K562 (cell line): ENCODE measurements at places on chromosomes 7 and 10. TPM values are rescaled to one million over a fixed set of nuclear protein-coding genes. Genes with fewer than 3 reads are reported as not detected.

Gene NKX6-2
- not detected in 2 replicates for total RNA-seq

Gene SMKR1
- total RNA-seq = 0.58 and 1.5 TPM in 2 replicates

DNA sequence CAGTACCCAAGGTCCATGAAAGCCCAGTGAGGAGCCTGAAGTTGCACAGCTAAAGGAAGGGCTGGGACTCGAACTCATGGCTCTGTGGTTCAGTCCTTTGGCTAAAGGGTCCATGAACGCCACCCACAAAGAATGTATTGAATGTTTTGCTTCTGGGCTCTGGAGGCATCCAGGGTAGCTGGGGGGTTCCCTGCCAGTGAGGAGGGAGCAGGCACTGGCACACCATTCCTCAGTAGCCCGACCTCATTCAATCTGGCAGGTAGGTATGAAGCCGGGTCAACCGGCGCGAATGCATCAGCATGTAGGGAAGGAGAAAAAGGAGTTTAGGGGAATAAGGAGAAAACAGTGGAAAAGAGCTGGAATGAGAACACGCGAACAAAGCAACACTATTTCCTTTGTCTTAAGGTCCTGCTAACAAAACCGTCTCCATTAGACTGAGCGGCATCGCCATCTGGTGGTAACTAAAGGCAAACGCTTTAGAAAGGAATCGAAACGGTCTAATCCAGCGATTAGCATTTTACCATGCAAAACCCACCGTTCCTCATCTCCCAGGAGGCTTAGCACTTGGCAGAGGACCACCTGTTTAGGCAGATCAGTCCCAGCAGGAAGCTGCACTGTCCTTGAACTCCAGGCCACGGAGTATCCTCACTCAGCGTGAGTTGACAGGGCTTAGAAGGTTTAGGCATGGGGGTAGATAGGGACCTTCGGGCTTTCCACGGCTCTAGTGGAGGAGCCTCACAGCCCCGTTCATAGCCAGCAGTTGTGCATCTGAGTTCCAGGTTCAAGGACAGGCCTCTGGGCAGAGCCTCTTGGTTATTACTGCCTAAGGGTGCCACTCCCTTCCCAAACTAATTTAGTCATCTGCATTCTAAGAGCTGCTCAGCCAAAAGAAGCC, 122.8 kb downstream of the UBE2H start:
- peak; percentile 76 for DNase-seq

Gene VKORC1L1
- 31.5 and 34.3 TPM in 2 replicates for total RNA-seq

DNA sequence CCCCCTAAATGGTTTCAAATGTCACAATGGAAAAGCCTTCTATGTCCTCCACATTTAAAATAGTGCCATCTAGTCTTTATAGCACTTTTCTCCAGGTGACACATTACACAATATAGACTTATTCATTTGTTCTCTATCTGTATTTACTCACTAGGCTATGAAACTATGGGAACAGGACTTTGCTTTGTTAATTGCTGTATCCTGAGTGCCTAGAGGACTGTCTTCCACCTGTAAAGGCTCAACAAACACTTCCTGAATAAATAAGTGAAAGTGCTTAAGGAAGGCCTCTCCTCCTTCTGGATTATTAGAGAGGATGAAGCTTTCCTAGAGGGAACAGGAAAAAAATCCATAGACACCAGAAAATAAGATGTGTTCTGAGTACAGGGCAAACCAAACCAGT, 397.6 kb upstream of the LRRN3 start:
- no peak for DNase-seq

DNA sequence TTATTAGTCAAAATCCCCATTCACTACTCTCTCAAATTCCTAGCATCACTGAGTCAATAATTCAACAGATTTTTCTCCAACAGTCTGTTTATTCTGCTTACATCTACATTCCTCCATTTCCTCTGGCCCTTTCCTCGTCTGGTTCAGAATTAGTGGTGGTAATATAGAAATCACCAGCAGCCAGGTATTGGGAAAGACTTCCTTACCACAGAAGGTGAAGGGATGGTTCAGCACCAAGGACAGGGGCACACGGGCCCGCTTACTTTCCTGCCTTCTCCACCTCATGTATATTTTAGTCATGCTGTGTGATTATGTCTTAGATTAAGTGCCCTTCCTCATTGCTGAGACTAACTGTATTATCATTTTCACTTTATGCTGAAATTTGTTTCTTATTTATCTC, 70.4 kb upstream of the APBB1IP start:
- DNase-seq = peak; percentile 26

- DNase-seq = no peak
Observed at GRCh38 chr10:102800611-102801335, 36.4 kb downstream of the CYP17A1 start.
